ENCODE measurements at places on chromosomes 3 and 15.

- DNase-seq = no peak
These were observed 771.0 kb downstream of the PDCD6IP start for GRCh38 chr3:34569437-34569836.

DNA sequence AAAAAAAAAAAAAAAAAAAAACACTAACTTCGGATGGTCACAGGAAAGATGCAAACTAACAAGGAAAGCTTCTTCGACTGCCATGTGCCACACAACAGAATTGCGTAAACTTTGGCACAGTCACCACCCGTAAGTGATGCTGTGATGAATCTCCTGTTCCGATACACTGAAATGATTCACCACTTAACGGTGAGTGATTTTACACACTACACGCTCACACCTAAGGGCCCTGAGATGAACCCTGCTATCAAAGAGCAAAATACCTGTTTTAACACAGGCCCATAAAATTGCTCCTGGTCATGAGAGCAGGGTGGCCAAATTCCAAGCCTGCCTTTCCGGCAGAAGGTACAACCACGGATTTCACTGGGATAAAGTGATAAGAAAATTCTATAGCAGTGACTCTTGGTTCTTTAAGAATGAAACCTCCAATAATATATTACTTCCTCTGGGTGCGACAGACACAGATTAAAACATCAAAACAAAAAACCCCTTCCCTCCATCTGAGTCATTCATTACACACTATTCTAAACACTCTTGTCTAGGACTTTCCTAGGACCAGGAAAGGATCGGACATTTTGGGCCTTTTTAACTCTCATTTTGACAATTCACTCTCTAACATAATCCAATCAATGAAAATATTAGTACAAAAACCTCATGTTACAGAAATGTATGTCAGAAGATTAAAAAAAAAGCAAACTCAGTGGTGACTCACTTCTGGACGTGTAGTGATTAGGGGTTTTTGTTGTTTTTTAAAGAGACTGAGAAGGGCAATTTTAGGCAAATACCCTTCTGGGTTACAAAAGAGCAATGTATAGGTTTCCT, 28.3 kb downstream of the LRIG1 start:
- DNase-seq = no peak

GRCh38 chr3:147799601-147800000, 390.4 kb downstream of the ZIC1 start:
- no peak for DNase-seq

DNA sequence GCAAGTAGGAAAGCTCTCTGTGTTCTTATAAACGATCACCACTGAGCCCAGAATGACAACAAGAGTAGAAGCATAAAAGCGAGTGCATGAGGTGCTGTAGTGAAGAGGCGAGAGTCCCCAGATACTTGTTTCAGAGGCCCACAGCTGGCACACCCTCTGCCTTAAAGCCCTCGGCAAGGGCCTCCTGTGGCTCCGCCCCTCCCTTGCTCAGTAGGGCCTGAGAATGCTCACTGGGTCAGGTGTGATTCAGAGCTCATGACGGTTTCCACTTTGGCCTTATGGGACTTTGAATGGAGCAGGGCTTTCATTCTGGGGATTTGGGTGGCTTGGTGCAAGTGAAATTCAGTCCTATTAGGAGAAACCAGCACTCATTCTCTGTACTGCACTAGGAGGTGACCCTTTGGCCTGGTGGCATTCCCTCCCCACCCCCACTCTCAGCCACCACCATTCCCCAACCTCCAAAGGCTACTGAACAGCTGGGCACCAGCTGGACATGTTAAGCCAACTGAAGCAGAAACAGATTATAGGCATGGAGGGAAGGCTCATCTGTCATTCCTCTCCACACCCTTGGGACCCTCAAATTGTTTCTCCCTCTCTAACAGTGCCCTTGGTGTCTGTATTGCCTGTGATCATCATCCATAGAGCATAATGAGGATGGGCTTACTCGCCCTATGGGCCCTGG, 109.6 kb upstream of the CTDSPL start:
- no peak for DNase-seq

DNA sequence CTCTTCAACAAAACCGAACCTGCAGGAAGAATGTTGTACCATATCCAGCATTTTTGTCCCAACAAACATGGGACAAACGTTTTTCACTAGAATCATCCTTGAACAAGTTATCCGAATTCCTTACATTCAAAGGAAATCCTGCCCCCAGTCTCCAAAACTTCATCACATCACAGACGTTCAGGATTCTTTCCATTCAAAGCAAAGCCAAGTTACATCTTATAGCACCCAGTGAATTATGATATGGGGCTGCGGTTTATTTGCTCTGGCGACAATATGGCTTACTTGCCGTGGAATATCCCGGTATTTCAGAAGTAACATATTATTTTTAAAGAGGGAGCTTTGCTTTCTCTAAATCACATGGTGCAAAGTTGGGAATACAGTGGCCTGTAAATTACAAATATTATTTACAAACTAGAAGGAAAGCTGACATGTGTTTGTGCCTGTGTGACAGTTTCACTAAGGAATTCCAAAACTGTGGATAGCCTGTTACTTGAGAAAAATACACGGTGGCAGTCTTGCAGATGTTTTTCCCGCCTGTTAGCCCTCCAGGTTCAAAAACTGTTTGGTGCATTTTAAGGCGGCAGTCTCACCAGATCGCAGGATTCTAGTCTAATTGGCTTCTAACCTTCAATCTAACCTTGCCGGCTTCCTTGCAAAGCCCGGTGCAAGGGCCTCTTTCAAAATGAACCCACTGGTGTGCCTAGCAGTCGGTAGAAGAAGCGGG, 736 bp upstream of the MBNL1 start:
- no peak for DNase-seq

DNA sequence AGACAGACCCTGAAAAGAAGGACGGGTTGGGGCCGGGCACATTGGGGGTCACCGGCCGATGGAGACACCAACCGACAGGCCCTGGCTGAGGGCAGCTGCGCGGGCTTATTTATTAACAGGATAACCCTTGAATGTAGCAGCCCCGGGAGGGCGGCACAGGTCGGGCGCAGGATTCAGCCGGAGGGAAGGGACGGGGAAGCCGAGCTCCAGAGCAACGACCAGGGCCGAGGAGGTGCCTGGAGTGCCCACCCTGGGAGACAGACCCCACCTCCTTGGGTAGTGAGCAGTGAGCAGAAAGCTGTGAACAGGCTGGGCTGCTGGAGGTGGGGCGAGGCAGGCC, 2.2 kb upstream of the LSMEM2 start:
- no peak for DNase-seq

- no peak for DNase-seq
These were observed 115.1 kb downstream of the DGKG start for GRCh38 chr3:186246941-186247340.

GRCh38 chr15:57085267-57085666, 166.8 kb downstream of the TCF12 start:
- no peak for DNase-seq

- no peak for DNase-seq
These were observed 42.3 kb downstream of the MAP3K13 start for GRCh38 chr3:185405243-185405642.

- DNase-seq = no peak
These were observed 18.6 kb downstream of the GOLIM4 start for GRCh38 chr3:168077091-168077490.

- no peak for DNase-seq
These were observed 43.1 kb downstream of the SAMMSON start for GRCh38 chr3:70042641-70043040.

DNA sequence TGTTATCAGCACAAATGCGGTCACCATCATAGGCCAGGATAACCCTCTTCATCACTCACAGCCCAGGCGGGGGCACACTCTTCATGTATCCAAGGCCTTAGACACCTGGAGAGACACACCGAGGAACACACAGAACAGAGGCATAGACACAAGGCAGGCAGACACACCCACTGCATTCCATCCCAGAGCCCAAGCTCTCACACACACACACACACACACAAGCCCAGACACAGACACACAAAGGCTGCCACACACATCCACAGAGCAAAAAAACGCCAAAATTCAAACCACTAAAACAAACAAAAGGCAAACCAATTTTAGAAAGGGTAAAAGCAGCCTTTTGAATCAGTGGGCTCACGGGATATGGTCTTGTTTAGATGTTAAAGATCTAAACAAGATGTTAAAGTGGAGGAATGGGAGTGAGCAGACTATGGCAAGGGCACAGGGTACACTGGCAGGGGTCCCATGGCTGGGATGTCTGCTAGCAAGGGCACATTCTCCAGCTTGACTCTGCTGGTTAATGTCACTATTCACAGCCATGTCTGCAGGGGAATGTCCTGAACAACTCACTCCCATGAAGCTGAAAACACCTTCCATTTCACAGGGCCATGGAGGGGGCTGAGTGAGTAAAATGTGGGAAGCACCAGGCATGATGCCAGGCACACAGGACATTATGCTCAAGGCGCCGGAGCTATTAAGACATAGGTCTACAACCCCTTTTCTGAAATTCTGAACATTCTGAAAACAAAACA, 14.9 kb upstream of the CRABP1 start:
- DNase-seq = no peak

DNA sequence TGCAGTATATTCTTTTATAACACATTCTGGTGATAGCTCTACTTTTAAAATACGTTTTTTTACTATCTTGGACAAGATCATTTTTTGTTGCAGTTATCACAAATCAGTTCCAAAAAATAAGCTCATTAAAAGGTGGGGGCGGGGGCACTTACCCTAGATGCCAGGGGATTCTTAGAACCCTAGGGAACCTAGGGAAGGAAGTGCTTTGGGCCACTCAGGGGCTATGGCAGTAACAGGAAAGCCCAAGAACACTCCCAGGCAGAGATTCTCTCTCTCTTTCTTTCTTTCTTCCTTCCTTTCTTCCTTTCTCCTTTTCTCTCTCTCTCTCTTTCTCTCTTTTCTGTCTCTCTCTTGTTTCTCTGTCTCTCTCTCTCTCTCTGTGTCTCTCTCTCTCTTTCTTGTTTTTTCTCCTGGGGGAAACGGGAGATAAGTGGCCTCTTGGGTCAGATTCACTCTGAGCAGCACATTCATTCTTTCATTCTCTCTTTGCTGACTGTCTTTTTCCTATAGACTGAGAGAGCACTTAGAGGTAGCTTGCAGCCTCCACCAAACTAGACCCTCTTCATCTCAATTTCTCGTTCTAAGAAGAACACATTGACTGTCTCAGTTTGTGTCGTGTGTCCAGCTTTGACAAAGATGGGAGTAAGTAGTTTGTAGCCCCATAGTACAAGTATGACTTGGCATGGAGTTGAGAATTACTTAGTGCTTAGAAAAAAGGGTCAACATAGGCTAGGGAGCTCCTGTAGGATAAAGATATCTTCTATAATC, 16.6 kb downstream of the SCAANT1 start:
- DNase-seq = no peak

- DNase-seq = no peak
These were observed 233.3 kb downstream of the TIGIT start for GRCh38 chr3:114527036-114527644.
